Stimulated activated CD8-positive, alpha-beta memory T cell treated with anti-CD3 and anti-CD28 coated beads, Interleukin-7, amount 100 ng/mL, for 1 hour (primary cell): ENCODE measurements at places on chromosomes 6 and 20.

- no peak for DNase-seq
Observed at GRCh38 chr6:151679081-151679480, 128.4 kb upstream of the ESR1 start.

DNA sequence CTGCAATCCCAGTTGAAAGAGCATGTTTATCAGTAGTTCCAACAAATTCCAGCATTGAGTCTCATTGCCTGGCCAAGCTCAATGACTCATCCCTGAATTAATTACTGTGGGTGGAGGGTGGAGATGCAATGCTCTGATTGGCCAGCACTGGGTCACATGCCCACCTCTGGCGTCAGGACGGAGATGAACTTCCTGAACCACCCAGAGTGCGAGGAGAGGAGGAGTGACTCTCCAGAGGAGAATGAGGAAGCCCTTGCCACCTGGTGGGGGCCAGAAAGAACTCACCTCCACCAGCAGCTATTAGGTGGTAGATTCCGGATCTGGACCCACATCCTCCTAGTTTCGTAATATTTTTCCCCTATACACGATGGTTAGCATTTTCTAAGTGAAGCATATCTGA lies 283.9 kb downstream of the TBC1D7 start:
- no peak for DNase-seq

DNA sequence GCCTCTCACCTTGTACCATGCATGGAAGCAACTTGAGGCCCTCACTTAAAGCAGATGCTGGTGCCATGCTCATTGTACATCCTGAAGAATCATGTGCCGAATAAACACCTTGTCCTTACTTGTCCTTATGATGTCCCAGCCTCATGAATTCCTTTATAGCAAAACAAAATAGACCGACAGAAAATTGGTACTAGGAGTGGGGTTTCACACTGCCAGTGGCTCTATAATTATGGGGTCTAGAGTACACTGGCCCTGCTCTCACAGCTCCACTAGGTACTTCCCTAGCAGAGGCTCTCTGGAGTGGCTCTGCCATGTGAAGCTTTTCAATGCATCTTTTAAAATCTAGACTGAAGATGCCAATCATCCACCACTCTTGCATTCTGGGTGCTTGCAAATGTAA lies 101.2 kb downstream of the HTR1B start:
- DNase-seq, result no peak

- no peak for DNase-seq
Observed at GRCh38 chr20:32364554-32365208, 6.5 kb downstream of the ASXL1 start.

DNA sequence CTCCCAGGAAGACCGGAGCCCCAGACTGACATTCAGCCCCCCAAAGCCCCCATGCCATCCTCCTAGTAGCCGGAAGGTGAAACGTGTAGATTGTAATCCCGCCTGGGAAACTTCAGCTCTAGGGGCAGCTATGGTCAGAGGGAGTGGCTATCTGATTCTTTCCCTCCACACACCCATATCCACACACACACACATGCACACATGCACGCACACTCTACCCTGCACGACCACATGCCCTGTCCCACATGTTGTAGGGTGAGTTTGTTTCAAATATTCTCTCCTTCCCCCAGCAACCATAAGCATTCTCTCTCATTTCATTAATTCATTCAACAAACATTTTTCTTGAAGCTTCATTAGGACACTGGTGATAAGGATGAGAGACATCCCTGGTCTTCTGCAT lies 42.2 kb downstream of the MAFB start:
- no peak for DNase-seq

- DNase-seq, result no peak
Observed at GRCh38 chr6:143279385-143279784, 171.1 kb downstream of the ADAT2 start.

- DNase-seq, result no peak
Observed at GRCh38 chr6:17863901-17864754, 123.3 kb downstream of the KIF13A start.
